ENCODE measurements at places on chromosomes 6 and 20. TPM values are rescaled to one million over a fixed set of nuclear protein-coding genes. Genes with fewer than 3 reads are reported as not detected.

CCN6 gene
- total RNA-seq, result not detected

CDH4 gene
- not detected for total RNA-seq

TSPO2 gene
- total RNA-seq, result not detected

CST7 gene
- total RNA-seq, result 1.1 TPM

SLC35D3 gene
- total RNA-seq, result 0.32 TPM

RIPOR3 gene
- 1.9 TPM for total RNA-seq

ENPP4 gene
- total RNA-seq, result 14.2 TPM

GPR63 gene
- total RNA-seq, result 1.9 TPM

FOXA2 gene
- 27.9 TPM for total RNA-seq

TRPC4AP gene
- total RNA-seq, result 63.2 TPM

ELOVL2 gene
- total RNA-seq, result 0.11 TPM

CCN5 gene
- total RNA-seq, result 0.84 TPM

OVOL2 gene
- total RNA-seq, result 13.5 TPM

Data from colonic mucosa (tissue), 4 donors.